ENCODE measurements at places on chromosomes 16 and 17.

DNA sequence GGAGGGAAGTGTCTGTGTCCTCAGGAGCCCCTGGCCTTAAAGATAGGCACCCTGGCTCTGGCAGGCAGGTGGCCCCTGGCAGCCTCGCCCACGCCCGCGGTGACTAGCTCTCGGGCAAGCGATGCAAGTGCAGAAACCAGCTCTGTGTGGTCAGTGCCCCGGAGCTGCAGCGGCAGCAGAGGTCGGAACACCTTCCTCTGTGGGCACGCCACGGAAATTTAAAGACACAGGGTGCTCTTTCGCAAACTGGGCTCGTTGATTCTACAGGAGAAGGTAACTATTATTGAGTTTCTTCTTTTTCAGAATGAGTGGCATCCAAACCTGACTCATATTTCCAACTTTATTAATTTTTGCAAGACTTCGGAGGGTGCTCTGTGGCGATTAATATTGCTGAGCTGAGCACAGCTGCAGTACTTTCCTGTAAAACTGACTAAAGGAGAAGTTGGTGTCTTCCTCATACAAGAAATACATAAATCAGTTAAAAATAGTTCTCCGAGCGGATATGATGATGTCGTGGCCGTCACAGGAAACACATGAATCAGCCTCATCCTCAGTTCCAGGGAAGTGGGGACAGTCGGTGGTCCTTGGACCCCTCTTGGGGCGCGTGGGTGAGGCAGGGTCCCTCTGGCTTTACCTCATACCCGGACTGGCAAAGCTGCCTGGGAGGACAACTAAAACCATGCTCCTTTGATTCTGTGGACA, 120.2 kb downstream of the METRNL start:
- DNase-seq, result peak; percentile 94

GRCh38 chr16:11218604-11218962, 37.4 kb downstream of the SOCS1 start:
- no peak for DNase-seq

- no peak for DNase-seq
Measured at GRCh38 chr17:64386412-64387144, 4.1 kb downstream of the PECAM1 start.

DNA sequence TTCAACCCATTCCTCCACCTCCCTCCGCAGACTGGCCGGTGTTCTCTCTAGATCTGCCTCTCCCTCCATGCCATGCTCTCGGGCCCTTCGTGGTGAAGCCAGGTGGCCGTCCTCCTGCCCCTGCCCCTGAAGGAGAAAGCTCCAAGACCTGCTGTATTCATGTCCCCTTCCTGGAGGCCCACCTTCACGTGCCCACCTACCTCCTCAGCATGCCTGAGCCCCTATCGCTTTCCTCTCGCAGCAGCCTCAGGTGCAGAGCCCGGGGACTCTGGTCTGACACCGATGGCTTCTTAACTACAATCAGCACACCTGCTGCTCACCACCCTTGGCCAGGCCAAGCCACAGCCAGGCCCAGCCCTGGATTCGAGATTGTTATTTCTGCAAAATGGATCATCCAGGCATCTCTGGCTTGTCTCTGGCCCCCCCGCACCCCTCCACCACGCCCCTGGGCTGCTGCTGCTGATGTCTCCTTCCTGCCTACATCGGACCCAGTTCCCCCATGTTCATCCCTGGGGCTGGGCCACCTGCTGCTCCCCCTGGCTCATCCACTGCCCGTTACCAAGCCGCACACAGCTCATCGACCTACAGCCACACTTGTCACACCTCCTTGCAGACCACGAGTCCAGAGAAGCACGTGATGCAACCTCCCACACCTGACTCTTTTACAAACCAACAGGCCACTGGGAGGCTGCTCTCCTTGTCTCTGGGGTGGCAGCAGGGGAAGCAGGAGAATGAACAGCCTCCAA, 32.5 kb upstream of the TNFRSF13B start:
- no peak for DNase-seq

GRCh38 chr17:82687375-82687861, 11.1 kb downstream of the RAB40B start:
- DNase-seq, result no peak

GRCh38 chr16:75402821-75403475, 30.4 kb downstream of the CFDP1 start:
- DNase-seq, result peak; percentile 71

DNA sequence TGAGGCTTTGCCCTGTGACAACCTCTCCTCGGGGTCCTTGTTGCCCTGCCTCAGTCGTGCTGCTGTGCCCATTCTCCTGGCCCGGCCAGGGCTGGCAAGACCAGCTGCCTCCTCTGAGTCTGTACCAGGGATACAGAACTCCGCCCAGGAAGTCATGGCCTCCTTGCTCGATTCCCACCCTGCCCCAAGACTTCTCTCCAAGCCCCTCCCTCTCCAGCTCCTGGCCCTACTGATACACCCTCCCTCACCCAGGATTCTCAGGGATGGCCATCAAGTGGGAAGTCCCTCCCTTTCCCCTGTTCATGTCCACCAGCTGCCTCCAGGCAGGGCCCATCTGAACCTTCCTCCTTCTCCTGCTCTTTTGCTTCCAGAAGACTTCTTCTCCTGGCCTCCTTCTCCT, 11.2 kb upstream of the TMEM208 start:
- no peak for DNase-seq

GRCh38 chr17:7043497-7044198, at the start of gene SLC16A11:
TSS of gene SLC16A11 (minus strand) at chr17:7044092. CDS start at chr17:7043513, 579 bp downstream.
- DNase-seq, result no peak

GRCh38 chr17:58338454-58338840, 9.9 kb upstream of the TSPOAP1 start:
- no peak for DNase-seq

- no peak for DNase-seq
Measured at GRCh38 chr17:77607606-77608005, 350.9 kb upstream of the TNRC6C start.

- no peak for DNase-seq
Measured at GRCh38 chr17:57377094-57377493, 120.8 kb downstream of the MSI2 start.

DNA sequence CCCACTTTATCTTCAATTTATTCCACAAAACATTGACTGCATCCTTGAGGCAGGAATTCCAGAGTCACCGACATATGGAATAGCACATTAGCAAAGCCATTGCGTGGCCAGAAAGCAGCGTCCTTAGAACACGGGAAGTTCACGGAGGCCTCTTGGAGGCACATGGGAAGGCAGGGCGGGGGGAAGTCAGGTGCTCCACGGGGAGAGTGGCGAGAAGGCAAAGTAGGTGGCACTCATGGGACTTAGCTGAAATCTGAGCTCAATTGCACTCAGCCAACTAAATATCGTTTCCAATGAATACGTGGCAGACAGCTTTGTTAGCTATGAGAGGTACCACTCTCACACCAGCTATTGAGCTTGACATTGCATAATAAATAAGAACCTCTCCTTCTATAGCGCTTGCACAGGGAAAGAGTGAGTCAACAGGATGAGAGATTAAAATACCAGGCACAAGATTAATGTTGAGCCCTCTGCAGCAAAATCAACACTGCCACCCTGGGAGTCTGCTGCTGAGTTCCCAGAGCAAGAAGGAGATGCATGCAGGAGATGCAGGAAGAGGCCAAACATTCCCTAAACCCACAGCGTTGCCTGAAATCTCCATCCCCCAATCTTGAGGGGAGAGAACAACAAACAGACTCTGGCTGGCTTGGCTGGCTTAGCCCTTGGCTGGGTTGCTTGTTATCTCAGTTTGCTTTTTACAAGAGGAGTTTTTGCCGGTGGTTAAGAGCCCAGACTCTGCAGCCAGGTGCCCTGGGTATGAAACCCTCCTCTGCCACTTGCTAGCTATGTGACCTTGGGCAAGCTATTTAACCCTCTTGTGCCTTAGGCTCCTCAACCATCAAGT, 28.8 kb downstream of the ABCC12 start:
- DNase-seq, result peak; percentile 36

GRCh38 chr17:66192378-66192687, 400 bp upstream of the CEP112 start:
- no peak for DNase-seq

GRCh38 chr17:41522301-41523224, 3.9 kb upstream of the KRT15 start:
- DNase-seq, result no peak

DNA sequence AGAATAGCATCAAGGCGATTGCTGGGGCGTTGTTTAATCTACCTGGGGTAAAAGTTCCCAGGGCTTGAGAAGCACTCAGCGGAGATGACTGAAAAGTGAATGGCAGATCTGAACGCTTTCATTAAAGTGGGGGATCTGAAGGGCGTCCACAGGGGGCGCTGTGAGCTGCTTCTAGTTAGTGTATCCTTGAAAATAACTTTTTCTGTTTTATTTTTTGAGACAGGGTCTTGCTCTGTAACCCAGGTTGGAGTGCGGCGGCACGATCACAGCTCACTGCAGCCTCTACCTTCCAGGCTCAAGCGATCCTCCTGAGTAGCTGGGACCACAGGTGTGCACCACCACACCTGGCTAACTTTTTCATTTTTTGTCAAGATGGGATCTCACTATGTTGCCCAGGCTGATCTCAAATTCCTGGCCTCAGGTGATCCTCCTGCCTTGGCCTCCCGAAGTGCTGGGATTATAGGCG, 360.4 kb downstream of the SEC14L1 start:
- no peak for DNase-seq

GRCh38 chr16:77849646-77850258, 61.4 kb downstream of the VAT1L start:
- DNase-seq, result no peak

DNA sequence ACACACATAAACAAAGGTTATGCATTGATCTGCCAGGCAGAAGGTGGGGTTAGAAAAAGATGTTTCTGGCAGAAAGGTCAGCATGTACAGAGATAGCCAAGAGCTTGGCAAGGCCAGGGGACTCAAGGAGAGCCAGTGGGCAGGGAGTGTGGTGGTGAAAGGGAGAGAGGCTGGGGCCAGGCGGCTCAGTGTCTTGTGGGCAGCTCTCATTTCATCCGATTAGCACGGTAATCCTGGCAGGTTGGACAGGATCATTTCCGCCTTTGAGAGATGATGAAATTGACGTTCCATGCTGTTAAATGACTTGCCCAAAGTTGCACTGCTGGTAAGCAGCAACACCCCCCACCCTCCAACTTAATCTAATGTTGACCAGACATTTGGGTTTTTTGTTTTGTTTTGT, 3.6 kb downstream of the CHD9 start:
- DNase-seq, result no peak

DNA sequence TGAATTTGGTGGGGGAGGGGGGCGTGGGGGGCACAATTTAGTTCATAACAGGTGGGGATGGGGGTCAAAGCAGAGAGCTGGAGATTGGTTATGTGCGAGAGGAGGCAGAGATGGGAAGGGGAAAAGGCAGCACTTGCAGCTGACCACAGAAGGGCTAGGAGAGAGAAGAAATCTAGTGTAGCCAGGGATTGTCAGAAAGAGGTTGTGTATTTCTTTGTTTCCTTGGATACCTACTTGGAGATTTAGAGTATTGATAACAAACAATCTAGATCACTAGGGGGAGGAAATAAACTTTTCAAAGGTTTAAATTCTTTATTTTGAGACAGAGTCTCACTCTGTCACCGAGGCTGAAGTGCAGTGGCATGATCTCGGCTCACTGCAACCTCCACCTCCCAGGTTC, 47.1 kb upstream of the YPEL2 start:
- no peak for DNase-seq

GRCh38 chr17:35795007-35795870, at the start of gene MMP28:
TSS of gene MMP28 (minus strand) at chr17:35795641. CDS start at chr17:35795377, 264 bp downstream.
- no peak for DNase-seq

DNA sequence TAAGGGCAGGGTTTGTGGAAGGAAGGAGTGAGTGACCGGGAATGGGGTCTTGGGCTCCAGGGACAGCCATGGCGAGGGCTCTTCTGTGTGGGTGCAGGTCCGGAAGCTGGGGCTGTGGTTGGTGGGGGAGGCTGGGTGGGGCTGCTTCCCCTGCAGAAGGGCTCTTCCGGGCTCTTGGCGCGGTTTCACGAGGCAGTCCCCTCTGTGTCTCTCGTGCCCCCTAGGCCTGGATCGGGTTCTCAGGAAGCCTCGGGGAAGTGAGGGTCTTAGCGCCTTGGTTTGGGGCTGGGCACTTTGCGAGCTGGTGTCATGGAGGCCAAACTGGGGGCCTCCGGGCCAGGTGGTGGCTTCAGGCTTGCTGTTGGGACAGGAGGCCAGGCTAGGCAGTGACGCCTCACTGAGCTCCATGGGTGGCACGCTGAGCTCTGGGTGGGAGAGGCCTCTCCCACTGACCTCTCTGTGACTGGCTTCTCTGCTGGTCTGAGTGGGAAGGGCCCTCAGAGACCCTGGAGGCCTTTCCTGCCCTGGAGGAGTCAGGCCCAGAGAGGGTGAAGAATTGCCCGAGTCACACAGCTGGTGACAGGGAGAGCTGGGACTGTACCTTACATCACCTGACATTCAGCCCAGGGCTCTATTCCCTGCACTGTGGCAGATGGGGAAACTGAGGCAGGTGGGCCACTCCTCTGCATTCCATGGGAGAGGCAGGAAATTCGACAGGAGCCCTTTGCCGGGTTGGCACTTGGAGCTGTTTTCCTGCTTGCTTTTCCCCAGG, 8.2 kb downstream of the ADCY7 start:
- DNase-seq, result no peak

- no peak for DNase-seq
Measured at GRCh38 chr16:87231911-87232310, 85.3 kb downstream of the C16orf95 start.

DNA sequence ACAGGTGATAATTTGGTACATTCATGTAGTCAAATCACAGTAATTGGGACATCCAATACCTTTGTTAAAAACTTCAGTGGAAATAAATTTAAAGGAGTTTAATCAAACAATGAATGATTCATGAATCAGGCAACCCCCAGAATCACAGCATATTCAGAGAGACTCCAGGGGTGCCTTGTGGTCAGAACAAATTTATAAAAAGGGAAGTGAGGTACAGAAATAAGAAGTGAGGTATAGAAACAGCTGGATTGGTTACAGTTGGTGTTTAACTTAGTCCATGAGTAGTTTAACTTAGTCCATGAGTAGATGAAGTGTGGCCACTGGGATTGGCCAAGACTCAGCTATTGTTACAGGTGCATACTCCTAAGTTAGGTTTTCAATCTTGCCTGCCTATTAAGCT, 25.1 kb downstream of the TMEM98 start:
- no peak for DNase-seq

DNA sequence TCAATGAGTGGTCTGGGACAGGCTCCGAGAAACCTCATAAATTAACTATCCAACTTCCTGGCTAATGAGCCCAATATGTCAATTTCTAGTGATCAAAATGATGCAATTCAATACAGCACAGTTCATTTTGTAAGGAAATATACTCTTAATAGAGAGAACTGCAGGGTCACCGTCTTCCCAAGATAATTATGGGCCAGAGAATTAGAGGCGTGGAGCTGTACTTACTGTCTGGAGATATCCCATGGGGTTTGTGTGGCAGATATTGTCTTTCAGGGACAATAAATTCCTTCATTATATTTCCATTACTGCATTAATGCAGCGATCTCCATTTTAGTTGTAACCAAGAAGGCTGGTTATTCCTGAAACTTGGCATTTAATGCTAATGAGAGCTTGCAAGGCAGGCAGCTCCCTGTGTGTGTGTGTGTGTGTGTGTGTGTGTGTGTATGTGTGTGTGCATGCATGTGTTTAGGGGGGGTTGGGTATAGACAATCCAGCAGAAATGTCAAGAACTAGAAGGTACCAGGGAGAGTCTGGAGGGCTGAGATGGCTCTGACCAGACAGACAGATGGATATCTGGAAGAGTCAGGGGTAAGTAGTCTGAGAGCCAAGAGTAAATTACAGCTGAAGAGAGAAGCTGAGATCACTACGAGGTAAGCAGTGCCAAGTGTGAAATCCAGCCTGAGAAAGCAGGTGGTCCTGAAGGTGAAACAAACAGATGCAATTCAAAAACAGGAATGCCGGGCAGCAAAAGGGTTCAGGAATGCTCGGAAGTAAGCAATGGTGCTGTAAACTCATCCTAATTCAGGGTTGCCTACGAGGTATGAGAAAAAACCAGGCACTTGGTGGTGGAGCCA, 393.0 kb downstream of the CA10 start:
- no peak for DNase-seq
